ENCODE measurements at places on chromosomes 4 and X.

GRCh38 chrX:46168254-46168653, 377.0 kb downstream of the ZNF674 start:
- no peak for DNase-seq

GRCh38 chr4:151429957-151430570, 21.1 kb downstream of the FHIP1A start:
- no peak for DNase-seq

DNA sequence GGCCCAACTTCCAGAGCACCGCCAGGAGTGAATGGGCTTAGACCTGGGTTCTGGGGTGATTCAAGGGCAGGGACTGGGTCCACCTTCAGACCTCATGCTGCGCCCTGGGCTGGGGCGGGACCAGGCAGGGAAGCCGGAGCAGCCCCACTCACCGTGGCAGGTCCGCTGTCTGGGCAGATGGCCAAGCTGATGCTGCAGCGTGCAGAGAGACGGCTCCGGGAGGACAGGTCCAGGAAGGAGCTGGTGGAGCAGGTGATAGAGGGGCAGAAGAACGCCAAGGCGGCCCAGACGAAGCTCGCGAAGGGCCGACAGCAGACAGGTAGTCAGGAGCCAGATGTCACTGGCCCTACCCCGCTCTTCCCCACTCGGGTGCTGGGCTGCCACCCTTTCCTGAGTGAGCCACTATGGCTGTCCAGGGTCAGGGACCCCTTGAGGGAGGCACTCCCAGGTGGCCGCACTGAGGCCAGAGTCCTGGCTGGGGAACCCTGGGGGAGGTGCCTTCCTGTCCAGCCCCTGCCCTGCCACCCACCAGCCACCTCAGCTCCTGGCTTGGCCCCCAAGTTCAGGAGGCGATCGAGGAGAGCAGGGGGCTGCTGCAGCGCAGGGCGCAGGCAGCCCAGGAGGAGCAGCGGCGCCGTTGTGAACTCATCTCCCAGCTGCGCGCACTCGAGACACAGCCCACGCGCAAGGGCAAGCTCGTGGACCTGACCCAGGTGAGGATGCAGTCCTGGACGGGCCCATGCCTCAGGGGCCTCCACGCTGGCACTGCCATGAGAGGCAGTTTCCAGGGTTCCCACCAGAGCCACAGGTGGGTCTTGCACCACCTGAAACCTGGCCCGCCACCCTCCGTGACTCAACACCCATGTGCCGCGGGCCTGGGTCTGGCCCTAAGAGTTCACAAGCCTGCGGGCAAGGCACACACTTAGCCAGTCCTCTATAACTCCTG, 10.1 kb upstream of the RNF4 start:
- no peak for DNase-seq

- peak; percentile 32 for DNase-seq
These were observed 36.8 kb downstream of the FABP2 start for GRCh38 chr4:119284876-119285780.

DNA sequence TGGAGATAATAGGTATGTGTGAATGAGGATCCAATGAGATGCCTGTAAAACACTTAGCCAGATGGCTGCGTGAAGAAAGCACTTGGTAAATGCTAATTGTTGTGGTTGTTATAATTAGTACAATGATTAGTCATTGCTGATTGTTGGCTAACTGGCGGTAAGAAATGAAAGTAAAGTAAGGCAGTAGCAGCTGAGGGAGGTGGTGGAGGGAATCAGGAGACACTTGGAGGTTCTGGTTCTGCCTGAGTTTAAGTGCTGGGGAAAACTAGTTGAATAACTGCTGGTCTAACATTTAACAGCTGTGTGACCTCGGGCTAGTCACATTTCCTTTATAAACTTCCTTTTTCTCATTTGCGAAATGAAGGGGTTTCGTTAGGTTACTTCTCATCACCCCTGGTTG, 30.9 kb downstream of the CD38 start:
- no peak for DNase-seq

- no peak for DNase-seq
These were observed 601.4 kb downstream of the KCNIP4 start for GRCh38 chr4:21347142-21347541.

DNA sequence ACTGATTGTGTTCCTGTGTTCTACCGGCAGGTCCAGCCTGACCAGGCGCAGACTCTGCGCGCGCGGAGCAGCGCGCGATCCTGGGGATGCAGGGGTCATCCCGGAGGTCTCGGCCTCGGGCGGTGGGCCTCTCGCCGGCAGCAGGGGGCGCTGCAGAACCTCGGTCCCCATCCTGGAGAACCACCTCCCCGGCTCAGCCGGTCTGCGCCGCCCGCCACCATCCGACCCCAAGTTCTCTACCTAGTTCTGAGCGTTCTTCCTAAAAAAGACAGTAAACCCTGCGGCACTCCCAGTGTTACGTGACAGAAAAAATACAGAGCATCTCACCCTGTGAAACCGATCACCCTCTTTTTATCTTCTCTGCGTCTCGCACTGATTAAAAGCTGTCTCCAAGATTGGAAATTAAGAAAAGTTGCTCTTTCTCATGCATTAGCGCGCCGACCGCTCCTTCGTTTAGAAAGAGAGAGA, 1.6 kb downstream of the TRPC3 start:
- peak; percentile 56 for DNase-seq

- no peak for DNase-seq
These were observed 396.3 kb upstream of the TENM3 start for GRCh38 chr4:181846934-181847333.

- DNase-seq: peak; percentile 46
These were observed 126.8 kb downstream of the IRF2 start for GRCh38 chr4:184347251-184348239.

DNA sequence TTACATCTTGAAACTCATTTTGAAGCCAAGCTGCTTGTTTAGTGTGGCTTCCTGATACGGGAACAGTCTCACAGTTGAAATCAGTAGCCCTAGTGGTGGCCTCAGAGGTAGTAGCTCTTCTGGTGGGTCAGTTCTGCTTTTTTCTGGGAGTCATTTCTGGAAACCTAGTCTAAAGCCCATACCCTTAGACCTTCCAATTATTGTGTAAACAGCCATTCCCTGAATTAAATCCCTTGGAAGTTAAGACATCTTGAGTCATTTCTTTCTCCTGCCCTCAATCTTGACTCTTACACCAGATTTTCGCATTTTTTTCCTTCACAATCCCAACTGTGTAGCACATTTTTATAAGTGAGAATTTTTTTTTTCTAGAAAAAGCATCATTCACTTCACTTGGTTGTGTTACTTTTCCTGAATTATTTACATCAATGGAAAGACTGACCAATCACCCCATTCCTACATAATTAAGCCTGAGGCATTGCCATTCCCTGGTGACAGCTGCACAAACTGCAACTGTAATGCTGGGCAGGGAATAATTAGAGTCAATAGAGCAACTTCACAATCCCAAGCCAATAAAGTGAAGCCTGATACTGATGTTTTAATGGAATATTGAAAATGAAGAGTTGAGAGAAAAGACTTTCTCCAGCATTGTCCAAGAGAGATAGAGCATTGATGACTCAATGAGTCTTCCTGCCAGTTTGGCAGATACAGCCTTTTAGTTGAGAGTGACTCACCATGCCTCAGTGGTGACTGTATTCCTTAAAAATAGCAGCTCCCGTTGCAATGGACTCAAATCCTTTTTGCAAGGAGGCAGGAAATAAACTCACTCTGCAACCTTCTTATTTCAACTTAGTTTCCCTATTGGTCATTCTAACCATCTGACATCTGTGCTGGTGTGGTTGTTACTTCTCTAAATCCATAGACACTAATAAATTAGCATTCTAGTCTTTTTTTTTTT, 13.0 kb upstream of the SEPSECS start:
- DNase-seq: peak; percentile 100

GRCh38 chrX:10514891-10515290, 105.5 kb downstream of the MID1 start:
- peak; percentile 42 for DNase-seq

DNA sequence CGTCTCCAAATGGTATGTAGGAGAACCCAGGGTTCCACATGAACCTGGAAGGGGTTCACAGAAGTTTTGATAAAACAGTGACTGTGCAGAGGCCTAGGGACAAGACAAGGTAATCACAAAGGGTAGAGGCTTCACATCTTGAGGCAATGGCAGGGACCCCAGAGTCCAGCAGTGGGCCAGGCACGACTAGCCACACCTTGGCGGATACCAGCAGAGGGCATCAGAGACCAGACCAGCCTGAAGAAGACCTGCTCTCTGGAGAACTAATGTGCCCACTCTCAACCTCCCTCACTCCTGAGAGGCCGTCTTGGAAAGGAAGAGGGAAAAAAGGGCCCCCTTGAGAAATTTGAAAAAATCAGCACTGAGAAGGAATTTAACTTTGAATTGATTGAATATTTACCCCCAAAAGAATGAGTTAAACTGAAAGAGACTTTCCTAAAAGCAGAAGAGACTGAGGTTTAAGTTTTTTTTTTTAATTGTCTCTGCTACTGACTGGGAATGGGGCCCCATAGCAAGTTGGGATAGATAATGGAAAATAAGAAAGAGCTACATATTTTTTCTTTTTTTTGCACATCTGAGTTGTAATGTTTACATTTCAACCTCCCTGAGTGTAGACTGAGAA, 243.8 kb upstream of the JADE1 start:
- DNase-seq: peak; percentile 28

DNA sequence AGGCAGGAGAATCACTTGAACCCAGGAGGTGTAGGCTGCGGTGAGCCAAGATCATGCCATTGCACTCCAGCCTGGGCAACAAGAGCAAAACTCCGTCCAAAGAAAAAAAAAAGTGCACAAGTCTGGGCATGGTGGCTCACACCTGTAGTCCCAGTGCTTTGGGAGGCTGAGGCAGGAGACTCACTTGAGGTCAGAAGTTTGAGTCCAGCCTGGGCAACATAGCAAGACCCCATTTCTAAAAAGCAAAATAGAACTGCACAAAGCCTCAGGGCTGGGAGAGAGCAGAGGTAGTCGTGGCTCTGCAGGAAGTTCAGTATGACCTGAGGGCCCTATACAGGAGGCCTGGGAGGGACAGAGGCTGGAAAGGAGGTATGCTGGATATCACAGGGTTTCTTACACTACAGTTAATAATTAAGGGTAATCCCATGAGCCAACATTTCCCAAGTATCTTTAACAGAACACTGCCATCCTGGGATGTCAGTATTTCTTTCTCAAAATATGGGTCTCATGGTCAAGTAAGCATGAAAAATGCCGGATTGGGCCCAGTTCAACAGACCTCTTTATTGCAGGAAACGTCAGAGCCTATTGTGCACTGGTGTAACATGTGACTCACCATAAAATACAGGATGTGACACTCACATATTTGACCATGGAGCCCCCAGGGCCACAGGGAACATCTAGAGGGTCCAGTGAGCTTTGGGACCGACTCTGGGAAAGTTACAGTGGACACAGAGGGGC, 37.8 kb downstream of the ACSL1 start:
- no peak for DNase-seq

- no peak for DNase-seq
These were observed 4.0 kb downstream of the HERC6 start for GRCh38 chr4:88382621-88383020.

DNA sequence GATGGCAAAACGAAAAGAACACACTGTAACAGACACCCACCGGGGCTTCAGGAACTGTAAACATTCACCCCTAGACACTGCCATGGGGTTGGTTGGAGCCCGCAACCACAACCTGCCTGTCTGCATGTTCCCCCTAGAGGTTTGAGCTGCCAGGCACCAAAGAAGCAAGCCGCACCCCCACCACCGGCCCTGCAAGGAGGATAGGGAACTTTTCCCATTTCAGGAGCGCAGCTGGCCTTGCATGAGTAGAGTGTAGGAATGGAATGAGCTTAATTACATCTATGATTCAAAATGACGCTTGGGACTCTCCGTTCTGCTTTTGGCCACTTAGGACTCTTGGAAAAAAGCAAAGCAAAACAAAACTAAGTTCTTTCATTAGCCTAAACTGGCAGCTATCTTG, 243.6 kb upstream of the CTSO start:
- no peak for DNase-seq

DNA sequence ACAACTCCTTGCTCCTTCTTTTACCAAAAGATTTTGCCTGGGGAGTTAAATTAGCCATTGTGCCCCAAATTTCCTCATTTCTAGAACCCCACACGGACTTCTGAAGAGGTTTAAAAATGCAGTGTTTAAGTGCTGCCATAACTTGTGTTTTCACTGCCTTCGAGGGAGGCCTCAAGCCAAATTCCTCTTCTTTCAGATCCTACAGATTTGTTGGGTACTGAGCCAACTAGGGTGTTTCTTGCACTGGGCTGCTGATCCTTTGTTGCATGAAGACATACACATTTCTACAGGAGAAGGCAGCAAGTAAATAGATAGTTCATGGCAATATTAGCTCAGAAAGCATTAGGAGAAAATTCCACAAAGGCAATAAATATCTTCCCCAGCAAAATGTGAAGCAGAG, 43.8 kb downstream of the GLRA2 start:
- DNase-seq: no peak

DNA sequence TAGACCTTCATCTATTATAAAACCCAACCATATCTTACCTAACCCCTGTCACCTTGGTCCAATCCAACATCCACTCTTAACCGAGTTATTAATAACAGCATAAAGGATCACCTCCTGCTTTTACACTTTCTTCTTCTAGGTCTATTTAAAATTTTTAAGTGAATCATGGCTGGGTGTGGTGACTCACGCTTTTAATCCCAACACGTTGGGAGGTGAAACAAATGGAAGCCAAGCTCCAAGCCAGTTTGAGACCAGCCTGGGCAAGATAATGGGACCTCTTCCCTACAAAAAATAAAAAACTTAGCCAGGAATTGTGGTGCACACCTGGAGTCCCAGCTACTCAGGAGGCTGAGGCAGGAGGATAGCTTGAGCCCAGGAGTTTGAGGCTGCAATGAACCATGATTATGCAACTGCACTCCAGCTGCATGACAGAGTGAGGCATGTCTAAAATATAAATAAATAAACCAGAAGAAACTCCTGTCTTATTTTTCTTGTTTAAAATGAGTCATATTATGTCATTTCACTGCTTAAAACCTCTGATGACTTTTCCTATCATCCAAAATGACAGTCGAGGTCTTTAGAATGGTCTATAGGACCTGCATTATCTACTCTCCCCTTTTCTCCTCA, 188.4 kb downstream of the GASK1B start:
- DNase-seq: peak; percentile 16

GRCh38 chrX:9943420-9943819, 23.7 kb upstream of the CLDN34 start:
- DNase-seq: no peak

- no peak for DNase-seq
These were observed 49.6 kb upstream of the PROM1 start for GRCh38 chr4:16133406-16133805.
